ENCODE measurements at places on chromosomes 6 and 20. TPM values are rescaled to one million over a fixed set of nuclear protein-coding genes. Genes with fewer than 3 reads are reported as not detected.

The CEP85L gene
- 42.3 TPM for total RNA-seq

The CD83 gene
- 13.6 TPM for total RNA-seq

The SMOC2 gene
- 26.6 TPM for total RNA-seq

The LST1 gene
- total RNA-seq = 3.7 TPM

The CPNE5 gene
- 6.3 TPM for total RNA-seq

The GNAS-AS1 gene
- 1.0 TPM for total RNA-seq

The CLPSL2 gene
- not detected for total RNA-seq

The PDYN gene
- not detected for total RNA-seq

The GRM1 gene
- under 0.01 TPM for total RNA-seq

The CBLN4 gene
- total RNA-seq = 0.52 TPM

The RSPO3 gene
- total RNA-seq = 6.3 TPM

The FILIP1 gene
- total RNA-seq = 19.3 TPM

The SRSF12 gene
- total RNA-seq = 2.6 TPM

The SPDEF gene
- total RNA-seq = not detected

The OR2J1 gene
- not detected for total RNA-seq

The NKX2-4 gene
- total RNA-seq = not detected

The SLC17A2 gene
- not detected for total RNA-seq

The SCRT2 gene
- not detected for total RNA-seq
